GM19239 (cell line): ENCODE measurements at places on chromosomes 4 and X.

GRCh38 chr4:128715616-128716015 is 93.9 kb upstream of the JADE1 start:
- DNase-seq: no peak

DNA sequence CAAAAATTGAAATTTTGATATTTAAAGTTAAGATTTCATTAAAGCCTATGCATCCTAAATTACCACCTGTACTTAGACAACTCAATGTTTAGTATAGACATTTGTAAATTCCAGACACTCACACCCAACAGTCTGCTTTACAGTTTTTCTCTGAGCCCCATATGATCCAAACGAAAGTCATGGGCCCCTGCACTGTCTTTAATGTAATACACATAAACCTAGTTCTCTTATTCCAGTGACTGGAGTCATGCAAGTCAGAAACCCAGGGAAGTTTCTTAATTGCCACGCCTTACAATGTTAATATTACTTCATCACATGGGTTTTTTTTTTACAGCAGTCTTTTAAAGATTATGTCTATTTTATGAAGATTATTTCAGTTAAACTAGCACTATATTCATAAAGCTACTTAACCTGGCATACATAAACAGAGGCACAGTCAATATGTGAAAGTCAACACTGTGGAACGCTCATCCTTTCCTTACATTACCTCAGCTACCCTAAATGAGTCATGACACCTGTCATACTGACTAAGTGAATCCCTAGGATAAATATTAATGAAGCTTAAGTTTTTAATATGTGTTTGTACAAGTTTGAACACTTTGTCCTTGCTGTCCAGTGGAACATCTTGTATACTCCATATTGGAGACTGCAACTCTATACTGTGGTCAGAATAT is 67.7 kb upstream of the H2AZ1 start:
- DNase-seq: no peak

DNA sequence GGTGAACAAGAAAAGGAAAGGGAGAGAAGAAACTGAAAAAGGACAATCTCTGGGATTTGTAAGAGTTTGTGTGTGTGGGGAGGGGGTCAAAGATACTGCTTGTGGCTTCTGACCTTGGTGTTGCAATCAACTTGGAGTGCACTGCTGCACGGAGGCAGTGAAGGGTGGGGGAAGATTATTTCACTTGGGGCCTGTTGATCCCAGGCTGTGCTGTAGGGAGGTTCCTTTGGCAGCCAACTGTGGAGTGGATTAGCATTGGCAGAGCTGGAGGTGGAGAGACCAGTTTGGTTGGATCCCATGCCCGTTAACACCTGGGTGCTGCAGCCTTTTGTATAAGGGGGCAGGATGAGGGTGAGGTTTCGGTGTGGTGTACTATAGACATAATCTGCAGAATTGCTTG is 38.2 kb downstream of the AFF1 start:
- no peak for DNase-seq

GRCh38 chr4:68569466-68570121 is 6.5 kb downstream of the UGT2B17 start:
- DNase-seq: no peak

GRCh38 chr4:101102114-101102742 is 245.1 kb downstream of the PPP3CA start:
- no peak for DNase-seq

GRCh38 chrX:108097380-108097779 is 5.8 kb downstream of the ATG4A start:
- no peak for DNase-seq

DNA sequence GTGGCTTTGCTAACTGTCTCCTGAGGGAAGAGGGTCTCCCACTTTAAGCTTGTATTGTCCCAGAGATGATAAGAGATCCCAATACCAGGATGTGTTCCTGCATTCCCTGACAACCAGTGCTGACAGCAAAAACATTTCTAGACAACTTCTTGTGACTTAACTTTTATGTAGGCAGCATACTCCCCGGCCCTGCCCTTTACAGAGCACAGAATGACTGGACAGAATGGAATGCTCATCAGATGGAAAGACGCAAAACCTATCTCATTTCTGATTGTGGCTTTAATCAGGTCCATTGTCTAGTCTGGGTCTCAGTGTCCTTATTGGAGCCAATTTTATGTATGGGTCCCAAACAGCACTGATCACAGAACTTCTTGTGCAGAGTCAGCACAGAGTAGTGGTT is 18.2 kb upstream of the PLAC1 start:
- DNase-seq: no peak

GRCh38 chr4:182582245-182582644 is 334.9 kb downstream of the DCTD start:
- no peak for DNase-seq

DNA sequence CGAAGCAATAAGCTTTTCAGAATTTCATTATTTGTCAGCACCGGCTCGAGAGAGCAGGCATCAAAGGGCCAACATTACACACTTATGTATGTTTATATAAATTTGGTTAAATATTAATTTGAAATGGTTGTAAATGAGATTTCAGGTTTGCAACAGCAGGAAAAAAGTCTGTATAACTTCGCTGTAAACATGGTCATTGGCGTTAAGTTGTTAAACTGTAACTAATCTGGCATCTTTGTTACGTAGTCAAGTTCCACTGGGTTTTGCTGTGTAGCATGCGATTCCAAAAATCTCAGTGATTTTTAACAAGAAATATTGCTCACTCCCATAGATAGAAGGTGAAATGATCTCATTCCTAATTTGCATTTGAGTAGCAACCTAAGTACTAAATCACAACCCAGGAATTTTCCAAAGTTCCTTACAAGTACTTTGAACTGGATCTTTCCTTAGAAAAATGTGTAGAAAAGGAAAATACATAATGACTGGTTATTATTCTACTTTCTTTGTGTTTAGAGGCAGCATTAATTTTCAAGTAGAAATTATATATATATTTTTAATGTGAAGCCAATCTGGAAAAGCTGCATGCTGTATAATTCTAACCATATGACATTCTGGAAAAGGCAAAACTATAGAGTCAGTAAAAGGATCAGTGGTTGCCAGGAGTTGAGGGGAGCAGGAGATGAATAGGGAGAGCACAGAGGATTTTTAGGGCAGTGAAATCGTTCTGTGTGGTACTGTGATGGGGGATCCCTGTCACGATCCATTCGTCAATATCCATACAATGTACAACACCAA is 222.1 kb downstream of the CBR4 start:
- DNase-seq: no peak

DNA sequence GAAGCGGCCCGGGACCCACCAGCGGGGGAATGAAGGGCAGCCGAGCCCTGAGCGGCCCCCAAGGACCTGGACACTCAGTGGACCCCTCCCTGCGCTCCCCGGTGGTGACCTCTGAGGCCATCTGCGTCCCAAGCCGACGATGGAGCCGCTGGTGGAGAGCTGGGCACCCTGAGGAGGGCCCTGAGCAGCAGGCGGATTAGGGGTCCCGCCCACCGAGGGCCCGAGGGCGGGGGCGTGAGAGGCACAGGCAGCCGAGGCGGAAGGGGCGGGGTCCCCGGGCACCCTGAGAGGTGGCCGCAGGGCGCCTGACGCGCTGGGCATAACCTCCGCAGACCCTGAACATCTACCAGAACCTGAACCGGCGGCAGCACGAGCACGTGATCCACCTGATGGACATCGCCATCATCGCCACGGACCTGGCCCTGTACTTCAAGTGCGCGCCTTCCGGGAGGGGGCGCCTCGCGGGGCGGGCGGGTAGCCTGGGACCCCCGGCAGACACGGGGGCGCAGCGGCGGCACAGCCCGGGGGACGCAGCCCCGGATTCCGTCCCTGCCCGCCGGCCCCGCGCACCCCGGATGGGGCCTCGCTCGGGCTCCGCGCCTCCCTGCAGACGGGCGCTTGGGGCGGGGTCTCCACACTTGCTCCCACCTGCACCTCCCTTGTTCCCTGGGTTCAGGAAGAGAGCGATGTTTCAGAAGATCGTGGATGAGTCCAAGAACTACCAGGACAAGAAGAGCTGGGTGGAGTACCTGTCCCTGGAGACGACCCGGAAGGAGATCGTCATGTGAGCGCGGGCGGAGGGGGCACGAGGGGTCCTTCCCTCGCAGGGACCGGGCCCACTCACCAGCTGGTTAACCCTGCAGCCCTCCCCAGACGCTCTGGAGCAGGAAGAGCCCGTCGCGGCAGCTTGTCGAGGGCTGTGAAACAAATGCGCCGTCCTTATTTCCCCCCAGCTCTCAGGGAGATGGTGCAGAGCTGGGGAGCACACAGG is 10.3 kb downstream of the ATP5ME start:
- DNase-seq: peak; percentile 85

DNA sequence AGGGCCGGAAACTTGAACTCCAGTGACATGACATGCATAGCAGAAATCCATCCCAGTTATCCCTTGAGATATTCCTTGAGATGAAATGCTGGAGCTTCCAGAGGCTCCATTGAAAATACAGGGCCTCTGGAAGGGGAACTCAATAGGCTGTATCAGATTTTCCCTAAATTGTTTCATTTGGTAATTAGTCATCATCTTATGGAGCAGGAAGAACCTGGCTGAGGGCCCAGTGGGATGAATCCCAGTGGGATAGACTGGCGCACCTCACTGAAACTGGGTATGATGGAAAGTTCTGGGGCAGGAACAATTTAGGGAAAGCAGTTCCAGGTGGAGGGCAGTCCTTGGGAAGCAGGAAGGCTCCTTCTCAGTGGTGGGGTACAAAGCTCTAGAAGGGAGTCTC is 307.8 kb upstream of the DIPK2B start:
- no peak for DNase-seq

DNA sequence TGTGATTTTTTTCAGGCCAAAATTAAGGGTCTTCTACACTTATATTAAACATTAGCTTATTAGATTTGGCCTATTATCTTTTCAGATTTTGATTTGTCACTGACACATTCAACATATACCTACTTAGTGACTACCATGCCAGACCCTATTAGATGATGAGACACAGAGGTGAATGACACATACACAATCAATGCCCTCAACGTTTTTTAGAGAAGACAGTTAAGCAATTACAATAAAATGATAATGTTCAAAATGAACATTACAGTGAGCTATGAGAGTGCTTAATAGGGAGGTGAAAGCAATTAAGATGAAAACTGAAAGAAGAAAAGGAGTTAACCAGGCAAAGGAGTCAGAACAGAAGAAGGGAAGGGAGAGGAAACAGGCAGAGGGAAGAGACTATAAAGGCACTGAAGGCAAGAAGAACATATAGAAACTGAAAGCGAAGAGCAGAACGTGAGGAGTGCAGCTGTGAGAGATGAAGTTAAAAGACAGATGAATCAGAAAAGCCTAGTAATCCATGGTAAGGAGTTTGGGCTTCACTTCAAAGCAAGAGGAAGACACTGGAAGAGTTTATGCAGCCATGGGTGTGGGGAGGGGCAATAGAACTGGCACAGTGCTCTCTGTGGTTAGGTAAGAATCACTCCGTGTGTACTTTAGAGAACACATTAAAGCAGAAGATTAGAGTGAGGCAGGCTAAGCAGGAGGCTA is 119.0 kb downstream of the REELD1 start:
- DNase-seq: peak; percentile 35

DNA sequence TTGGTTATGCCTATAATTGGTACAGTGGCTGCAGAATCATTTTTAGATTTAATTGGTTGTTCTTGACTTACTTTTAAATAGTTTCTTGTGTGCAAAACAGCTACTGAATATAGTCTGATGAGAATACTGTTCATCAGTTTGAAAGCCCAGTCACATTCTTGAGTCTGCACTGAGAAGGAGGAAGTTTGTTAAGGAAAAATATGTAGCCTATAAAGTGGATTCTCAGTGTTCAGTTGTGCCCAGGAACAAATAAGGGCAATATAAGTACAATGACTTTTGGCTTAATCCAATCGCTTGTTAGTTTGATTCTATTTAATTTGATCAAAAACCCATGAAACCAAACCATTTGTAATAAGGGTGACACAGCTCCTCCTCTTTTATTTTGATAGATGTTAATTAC is 32.8 kb upstream of the GEMIN8 start:
- no peak for DNase-seq

GRCh38 chrX:67601771-67602170 is 58.0 kb downstream of the AR start:
- DNase-seq: no peak

DNA sequence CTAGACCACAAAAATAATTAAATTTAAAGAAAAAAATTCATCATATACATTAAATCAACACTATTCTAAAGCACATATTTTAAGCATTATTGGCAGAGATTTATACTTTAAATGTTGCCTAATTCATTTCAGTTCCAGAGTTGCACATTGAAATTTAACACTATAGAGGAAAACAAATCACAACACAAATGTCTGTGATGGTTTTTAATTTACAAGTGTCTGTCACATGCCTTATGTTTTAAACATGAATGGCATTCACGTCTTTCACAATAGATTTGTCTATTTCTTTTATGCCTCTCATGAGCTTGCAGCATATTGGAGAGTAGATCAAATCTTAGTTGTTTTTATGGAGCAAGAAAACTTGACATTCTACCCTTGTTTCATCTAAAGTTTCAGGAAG is 811.3 kb downstream of the NLGN4X start:
- no peak for DNase-seq

GRCh38 chrX:69151866-69152284 is 13.4 kb downstream of the PJA1 start:
- DNase-seq: no peak

DNA sequence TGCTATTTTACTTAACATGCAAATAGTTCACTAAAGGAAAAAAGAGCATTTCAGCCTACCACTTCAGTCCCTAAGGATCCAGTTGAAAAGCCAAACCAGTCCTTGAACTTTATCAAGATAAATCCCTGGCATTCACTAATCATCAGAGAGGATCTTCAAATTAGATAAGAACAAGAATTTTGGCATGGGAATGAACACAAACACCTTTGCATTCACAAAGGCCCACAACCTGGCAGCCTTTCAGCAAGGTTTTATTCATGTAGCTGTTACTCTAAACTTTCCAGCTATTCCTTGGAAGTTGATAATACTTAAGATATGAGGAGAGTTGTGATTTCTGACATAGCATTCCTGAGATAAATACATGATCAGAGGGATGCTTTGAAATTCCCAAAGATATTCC is 193.4 kb downstream of the LRBA start:
- DNase-seq: no peak
